Brain pericyte (primary cell): ENCODE measurements at places on chromosomes 6 and 20.

DNA sequence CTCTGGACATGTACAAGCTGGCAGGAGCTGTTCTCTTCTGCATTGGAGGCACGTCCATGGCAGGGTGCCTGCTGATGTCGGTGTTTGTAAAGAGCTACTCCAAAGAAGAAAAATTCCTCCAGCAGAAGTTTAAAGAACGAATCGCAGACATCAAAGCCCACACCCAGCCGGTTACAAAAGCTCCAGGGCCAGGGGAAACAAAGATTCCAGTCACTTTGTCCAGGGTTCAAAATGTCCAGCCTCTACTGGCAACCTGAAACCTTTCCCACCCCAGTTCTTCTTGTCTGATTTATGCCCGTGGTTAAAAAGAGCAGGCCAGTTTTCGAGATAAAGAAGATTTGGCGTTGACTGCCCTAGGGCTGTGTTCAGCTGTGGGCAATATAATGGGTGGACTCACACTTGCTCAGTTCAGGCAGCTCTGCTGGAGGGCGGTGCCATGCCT is 19.7 kb downstream of the NRSN1 start:
- no peak for DNase-seq

DNA sequence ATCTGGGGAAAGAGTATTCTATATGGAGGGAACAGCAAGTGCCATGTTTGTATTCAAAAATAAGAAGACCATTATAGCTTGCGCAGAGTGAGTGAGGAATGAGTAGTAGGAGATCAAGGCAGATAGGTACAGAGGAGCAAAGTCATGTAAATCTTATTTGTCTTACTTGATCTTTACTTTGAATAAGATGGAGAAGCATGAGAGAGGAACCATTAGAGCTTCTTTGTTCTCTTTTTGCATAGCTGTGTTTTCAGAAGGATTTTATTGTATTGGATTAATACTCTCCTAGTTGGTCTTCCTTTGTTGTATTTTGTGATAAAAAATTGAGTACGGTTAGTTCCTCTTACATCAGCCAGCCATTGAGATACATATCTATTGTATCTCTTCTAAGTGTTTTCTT is 88.4 kb downstream of the SCAF8 start:
- no peak for DNase-seq

GRCh38 chr6:110053395-110054240 is 75.5 kb downstream of the GPR6 start:
- DNase-seq = no peak

DNA sequence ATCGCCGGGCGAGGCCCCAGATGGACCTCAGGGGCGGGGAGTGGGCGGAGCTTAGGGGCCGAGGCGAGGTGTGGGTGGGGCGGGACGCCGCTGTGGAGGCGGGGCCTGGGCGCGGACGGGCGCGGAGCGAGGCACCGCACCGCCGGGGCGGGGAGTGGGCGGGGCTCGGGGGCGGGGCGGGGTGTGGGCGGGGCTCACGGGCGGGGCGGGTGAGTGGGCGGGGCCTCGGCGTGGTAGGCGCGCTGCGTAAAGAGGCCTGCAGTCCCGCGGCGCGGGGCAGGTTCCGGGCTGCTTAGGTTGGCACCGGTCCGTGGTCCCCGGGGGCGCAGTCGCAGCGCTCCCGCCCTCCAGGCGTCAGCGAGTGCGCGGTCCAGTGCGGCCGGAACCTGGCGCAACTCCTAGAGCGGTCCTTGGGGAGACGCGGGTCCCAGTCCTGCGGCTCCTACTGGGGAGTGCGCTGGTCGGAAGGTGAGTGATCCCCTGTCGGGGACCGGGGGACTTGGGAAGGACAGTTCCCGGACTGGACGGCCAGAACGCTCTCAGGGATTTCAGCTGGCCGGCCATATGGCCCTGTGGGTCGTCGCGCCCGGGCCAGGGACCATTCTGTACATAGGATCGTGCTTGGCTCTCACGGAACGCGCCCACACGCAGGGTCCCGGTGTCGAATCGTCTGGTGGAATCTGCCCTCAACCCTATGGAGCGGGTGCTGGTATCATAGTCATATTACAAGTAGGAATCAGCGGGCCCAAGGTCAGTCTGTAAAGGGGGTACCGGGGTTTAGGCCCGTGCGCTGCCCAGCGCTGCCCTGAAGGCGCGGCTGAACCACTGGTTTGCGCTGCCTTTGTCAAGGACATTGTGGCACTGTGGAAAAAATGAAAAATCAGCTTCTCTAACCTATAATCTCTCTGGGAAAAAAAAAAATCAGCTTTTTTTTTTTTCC is at the start of gene NQO2:
Gene NQO2 (plus strand): TSS at position 277 of the 940 bp plus-strand sequence. CDS start 6,659 bp downstream, outside the sequence.
- no peak for DNase-seq

DNA sequence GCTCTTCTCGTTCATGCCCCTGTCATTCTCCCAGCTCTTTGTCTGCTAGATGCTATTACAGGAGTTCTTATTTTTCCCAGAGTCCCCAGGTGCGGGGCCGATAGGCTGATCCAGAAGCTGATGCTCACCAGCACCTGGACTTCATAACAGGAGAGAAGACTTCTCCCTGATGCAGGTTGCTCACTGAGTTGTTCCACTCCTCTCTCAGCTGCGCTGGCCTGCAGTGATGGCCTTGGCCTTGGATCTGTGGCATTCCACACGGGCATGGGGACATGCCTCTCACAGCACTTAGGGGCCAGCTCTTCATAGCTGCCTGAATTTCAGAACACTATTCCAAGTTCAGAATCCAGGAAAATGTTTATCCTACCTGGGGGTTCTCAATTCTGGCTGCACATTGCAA is 7.1 kb upstream of the TXNDC5 start:
- DNase-seq = no peak

- DNase-seq = no peak
Measured at GRCh38 chr6:41935193-41935574, 6.4 kb downstream of the CCND3 start.

- no peak for DNase-seq
Measured at GRCh38 chr6:149197482-149197881, 120.0 kb upstream of the TAB2 start.

DNA sequence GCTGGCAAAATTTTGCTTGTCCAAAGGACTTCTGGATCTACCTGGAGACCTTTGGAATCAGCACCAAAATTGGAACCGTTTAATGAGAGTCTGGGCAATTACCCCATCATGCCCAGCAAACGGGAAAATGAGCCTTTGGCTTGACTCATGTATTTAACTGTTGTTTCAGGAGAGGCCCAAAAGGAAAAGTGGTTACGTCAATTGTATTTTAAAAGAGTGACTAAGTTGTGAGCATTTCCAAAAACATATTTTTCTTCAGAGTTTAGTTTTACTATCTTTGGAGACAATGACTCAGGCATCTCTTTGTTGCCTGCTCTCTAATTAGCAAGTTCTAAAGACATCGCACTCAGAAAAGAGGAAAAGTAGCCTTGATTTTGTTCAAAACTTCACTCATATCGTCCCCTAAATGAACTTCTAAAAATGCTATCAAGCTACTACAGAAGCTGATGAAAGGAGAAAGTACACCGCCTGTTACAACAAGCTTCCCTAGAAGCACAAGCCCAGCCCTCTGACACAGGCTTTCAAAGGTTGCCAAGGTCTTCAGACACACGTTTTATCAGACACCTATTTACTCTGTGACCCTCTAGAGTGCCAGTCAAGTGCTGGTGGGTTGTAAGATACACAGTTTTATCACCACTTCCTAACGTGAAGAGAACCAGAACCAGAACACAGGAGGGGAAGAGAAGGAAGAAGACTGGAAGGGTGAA is 146.2 kb downstream of the TBX18 start:
- peak; percentile 58 for DNase-seq

DNA sequence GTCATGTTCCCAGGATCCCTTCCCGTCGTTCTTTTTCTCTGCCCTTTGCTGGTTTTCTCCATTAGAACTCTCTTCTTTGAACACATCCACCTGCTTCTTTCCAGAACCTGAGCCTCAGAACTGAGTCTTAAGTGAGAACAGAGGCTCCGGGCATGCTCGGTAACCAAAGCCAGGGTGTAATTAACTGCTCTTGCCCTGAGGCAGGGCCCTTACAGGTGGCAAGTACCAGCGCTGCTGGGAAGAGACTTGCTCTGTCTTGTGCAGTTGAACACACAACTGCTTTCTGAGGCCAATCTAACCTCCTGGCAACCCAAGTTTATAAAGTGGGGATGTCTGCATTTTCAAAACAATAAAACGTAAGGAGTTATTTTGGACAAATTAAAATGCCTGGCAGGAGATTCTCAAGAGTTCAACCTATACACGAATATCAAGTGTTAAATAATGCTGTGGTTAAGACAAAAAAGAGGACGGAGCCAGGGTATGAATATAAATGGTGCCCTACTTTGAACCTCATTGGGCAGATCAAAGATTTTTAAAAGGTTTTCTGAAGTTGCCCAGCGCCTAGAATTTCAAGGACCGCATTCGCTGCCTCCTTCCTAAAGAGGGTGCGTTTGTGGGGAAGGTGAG is 12.4 kb upstream of the DEK start:
- no peak for DNase-seq

GRCh38 chr6:89585154-89585553 is 53.4 kb downstream of the LYRM2 start:
- DNase-seq = no peak

GRCh38 chr6:6277413-6277812 is 43.0 kb downstream of the F13A1 start:
- DNase-seq = no peak

DNA sequence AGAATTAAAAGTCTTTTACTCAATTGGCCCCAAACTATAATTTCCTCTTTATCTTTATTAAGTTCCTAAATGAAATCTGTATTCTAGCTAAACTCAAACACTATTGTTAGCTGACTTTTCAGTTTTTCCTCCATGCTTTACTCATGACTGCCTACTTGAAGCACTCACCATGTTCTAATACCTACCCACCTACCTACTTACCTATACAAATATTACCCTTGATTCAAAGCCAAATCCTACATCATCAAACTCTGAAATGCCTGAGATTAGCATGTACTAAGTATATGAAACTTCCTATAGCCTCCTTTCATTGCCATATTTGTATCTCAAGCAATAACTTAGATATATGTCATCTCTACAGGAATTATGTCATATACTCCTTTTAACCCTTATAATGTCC is 259.7 kb downstream of the HDGFL1 start:
- DNase-seq = no peak

GRCh38 chr6:161057103-161058091 is 65.8 kb downstream of the MAP3K4 start:
- DNase-seq = no peak

DNA sequence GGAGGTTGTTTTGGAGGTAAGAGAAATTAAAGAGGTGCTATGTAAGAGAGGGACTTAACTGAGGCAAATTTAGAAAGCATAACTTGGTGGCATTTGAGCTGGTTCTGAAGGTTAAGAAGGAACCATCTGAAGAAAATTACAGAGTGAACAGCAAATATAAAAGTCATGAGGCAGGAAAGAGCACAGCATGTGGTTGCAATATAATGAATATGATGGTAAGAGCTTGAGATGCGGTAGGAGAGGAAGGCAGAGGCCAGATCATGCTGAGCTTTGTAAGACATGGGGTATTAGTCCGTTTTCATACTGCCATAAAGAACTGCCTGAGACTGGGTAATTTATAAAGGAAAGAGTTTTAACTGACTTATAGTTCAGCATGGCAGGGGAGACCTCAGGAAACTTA is 279.1 kb downstream of the UTRN start:
- DNase-seq = no peak

GRCh38 chr6:70186461-70186860 is 116.4 kb downstream of the COL9A1 start:
- DNase-seq = no peak

GRCh38 chr6:116253188-116253504 is 729 bp downstream of the TSPYL4 start:
- no peak for DNase-seq

DNA sequence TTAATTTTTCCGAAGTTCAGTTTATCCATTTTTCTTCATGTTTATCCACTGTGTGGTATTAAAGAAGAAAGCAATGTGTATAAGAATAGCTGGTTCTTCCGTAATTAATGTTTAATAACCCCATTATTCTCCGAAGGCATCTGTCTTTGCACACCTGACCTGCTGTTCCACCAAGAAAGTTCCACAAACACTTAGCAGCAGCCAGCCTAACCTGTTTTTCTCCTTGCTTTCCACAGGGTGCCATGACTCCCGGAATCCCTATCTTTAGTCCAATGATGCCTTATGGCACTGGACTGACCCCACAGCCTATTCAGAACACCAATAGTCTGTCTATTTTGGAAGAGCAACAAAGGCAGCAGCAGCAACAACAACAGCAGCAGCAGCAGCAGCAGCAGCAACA is 7.4 kb downstream of the TBP start:
- no peak for DNase-seq

- DNase-seq = no peak
Measured at GRCh38 chr20:8875586-8875985, 193.3 kb upstream of the PLCB4 start.

DNA sequence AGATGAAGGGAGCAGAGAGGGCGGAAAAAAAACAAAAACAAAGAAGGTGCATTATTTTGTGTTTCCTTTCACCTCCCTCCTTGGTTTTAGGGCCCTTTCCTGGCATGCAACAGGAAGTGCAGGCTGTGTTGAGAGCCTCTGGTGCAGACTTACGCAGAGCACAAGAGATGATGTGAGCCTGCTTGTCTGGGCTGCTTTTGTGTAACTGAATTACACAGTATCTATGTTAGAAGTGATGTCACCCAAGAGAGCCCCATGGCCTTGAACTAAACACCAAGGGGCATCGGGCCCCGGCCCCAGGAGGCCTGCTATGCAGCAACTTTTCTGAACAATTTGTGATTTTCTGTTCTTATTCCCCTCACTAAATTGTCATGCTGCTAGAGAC is 25.5 kb downstream of the GNAS start:
- no peak for DNase-seq

- DNase-seq = no peak
Measured at GRCh38 chr6:116779573-116780164, 14.2 kb upstream of the FAM162B start.

DNA sequence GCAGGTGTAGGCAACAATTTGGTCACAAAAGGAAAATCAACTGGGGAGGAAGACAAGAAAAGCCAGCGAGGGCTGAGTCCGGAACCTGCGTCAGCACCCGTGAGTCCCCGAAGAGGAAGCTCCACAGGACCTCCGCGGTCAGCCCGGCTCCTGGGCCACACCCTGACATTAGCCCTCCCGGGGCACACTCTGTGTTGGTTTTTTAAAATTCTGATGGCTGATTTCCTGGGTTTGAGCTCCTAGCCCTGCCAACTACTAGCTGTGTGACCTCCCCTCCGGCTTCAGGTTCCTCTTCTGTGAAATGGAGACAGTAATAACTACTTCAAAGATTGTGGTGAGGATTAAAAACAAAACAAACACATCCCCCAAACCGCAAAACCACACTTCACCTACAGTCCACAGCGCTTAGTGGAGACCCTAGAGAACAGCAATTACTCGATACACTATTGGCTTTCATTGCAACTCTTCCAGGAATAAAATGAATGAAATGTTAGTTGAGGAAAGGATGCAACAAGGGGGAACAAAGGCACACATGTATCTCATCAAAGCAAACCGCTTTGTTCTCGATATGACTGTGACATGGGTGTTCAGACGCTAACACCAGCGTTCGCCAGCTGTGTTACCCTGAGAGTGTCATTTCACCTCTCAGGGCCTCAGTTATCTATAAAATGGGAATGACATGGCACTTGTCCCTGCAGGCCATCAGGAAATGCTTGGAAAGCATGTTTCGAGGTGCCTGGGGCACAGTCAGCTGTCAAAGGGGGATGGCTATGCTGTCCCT is 985 bp downstream of the ZBP1 start:
- no peak for DNase-seq
